ENCODE measurements at places on chromosomes 2 and 18.

DNA sequence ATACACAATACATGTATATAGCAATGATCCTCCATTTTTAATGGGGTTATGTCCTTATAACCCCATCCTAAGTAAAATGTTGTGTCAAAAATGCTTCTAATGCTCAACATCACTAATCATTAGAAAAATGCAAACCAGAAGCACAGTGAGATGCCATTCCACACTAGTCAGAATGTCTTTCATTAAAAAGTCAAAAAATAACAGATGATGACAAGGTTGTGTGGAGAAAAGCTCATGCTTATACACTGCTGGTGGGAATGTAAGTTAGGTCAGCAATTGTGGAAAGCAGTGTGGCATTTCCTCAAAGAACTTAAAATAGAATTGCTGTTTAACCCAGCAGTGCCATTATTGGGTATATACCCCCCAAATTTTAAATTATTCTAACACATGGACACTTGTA is 654.9 kb upstream of the CNTNAP5 start:
- DNase-seq: no peak

DNA sequence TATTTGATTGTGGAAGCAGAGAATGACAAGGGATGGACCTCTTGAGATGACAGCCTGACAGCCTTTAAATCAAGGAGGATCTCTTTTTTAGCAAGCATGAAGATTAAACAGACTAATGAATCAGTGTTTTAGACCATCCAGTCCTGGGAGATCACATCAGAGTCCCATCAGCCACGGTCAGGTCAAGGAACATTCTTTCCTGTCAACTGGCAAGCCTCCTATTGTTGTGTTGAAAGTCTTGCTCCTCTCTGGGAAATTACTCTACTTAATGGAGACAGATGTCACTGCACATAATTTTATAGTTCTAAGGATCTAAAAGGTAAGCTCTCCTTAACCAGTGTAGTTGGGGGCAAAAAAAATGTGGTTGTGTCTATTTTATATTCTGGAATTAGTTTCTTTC is 469.0 kb downstream of the TMEM182 start:
- no peak for DNase-seq

DNA sequence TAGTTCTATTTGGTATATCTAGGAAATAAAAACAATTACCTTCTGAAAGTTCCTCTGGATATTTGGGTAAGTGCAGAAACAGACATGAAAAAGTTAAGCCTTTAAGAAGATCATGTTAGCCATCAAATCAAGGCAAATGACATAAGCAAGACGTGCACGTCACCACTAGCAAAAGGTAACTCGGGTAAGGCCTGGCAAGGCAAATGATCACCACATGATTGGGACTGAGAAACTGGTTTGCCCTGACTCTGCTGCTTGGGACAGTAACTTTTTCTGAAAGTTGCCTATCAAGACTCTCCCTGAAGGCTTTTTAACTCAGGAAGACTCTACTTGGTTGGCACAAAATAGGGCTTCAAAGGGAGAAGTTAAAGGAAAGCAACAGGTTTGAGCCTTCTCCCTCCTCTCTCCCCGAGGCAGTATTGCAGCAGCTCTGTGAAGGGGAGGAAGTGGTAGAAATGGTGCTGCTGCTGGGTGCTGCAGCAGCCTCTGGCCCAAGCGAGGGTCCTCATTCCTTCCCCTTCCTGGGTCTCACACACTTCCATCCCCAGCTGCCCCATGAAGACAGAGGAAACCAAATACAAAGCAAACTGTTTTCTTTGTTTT is 17.1 kb upstream of the TMEM237 start:
- DNase-seq: no peak

GRCh38 chr2:236550701-236551465 is 18.7 kb upstream of the ACKR3 start:
- peak; percentile 62 for DNase-seq

DNA sequence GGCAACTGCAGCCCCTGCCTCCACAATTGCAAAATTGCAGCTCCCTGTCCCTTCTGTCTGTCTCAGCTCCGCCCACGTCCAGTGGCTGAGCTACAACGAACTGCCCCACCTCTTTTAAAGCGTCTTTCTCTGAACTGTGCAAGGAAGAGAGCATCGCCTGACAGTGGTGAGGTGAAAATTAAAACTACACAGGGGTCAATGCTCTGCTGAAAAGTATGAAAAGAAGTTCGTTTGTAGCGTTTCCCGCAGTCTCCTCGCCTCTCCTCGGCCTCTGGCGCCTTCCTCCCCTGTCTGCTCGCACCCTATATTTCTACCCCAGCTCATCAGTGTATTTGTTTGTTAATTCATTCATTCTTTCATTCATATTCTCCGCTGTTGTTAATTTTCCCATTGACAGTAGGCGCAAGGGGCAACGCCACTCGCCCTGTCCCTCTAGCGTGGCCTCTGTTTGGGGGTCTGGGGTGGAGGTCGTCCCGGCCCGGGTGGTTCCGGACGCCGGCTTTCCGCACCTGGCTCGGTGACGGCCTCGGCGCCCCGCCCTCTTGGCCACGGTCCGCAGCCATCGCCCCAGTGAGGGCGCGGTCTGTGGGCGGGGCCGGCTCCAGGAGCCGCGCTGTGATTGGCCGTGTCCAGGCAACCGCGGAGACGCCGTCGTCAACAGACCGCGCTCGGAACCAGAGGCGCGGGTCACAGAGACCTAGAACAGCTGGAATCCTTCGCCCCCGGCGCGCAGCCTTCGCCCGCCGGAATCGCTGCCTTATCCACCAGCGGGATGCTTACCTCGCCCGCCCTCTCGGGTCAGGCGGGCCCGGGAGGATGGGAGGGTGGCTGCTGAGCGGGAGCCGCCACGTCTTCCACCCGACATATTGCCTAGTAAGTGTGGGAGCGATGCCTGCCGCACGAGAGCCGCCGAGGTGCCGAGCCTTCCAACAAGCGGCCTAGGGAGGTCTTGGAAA is at the start of gene VWA3B:
VWA3B (plus strand) TSS at position 677 of the 956 bp plus-strand sequence. CDS start 5,926 bp downstream, outside the sequence.
- peak; percentile 89 for DNase-seq

DNA sequence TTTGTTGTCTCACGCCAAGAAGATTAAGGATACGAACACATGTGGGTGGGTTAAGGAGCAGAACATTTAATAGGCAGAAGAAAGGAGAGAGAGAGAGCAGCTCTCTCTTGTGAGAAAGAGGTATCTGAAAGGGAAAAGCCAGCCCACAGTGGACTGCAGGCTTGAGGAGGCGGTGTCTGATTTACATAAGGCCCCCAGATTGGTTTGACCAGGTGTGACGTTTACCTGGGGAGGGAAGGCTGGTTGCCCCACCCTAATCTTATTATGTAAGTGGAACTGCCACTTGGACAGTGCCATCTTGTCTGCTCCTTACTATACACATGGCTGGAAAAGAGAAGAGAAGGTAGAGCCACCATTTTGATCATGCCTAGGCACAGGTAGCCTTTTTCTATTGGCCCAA is 189.2 kb downstream of the NCK2 start:
- no peak for DNase-seq

GRCh38 chr18:26516964-26517363 is 31.4 kb downstream of the KCTD1 start:
- no peak for DNase-seq

GRCh38 chr18:6564950-6565814 is 150.5 kb upstream of the L3MBTL4 start:
- no peak for DNase-seq

- no peak for DNase-seq
Observed at GRCh38 chr2:213152888-213153287, 1.5 kb upstream of the IKZF2 start.

DNA sequence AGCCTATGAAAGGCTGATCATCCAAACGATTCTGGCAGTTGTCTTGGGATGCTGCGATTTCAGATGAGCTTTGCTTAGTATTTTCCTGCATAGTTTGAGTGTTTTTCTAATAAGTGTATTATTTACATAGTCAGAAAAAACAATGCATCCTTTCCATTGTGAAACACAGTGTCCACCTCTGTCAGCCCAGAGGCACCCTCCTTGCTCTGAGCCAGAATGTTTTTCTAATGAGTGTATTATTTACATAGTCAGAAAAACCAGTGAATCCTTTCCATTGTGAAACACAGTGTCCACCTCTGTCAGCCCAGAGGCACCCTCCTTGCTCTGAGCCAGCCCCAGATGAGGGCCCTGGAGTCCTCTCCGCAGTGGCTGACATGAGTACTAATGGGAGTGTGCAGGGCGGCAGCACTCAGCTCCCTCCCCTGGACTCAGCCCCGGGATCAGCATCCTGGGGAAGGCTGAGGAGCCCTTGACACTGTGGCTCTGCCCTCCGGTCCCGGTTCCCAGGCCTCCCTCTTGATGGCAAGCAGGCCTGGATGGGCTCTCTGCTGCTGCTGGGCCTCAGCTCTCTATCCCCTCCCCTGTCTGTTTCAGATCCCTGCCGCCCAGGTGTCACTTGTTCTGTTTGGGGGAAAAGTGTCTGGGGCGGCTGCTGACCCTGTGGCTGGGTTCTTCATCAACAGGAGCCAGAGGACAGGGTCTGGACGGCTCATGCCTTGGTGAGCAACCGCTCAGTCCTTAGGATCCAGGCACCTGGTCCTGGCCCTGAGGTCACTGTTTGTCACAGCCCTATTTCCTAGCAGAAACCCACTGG is 5.9 kb downstream of the MFSD2B start:
- no peak for DNase-seq

GRCh38 chr18:45488645-45489044 is 126.6 kb upstream of the SLC14A2 start:
- DNase-seq: no peak

DNA sequence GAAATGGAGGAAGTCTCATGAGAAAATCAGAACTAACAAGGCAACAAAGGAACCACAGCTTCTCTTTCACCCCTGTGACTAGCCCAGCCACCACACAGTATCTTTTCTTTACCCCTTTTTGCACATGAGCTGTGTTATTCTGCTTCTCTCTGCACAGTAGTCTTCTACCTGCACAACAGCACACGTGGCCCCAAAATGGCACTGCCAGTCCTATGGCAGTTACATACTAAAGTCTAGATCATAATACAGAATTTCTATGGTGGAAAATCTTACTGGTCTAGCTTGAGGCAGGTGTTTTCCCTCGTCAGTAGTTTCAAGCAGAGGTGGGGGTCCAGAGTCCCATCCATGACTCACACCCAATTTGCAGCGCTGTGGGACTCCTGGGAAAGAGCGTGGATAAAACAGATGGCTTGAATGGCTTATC is 177.7 kb downstream of the DIS3L2 start:
- DNase-seq: no peak

GRCh38 chr18:8514409-8514808 is 94.8 kb upstream of the RAB12 start:
- DNase-seq: no peak

- DNase-seq: peak; percentile 64
Observed at GRCh38 chr2:64036034-64036705, 16.9 kb upstream of the VPS54 start.

DNA sequence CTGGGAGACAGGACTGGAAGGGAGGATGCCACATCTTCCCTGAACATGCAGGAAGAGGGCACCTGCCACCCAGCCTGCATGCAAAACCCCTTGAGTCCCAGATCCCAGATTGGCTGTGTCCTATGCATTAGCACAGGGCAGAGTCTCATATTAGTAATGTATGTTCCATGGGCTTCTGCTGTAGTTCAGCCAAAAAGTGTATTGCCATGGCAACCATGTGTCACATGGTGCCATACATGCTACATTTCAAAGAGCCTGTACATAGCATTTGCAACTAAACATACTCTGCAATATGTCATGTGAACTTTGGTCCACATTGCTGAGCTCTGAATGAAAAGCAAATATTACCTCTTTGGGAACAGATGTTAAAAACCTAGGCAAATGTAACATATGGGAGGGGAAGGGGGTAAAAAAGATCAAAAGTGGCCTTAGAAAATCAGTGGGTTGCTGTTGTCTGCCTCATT is 78.4 kb downstream of the DPP4 start:
- no peak for DNase-seq

DNA sequence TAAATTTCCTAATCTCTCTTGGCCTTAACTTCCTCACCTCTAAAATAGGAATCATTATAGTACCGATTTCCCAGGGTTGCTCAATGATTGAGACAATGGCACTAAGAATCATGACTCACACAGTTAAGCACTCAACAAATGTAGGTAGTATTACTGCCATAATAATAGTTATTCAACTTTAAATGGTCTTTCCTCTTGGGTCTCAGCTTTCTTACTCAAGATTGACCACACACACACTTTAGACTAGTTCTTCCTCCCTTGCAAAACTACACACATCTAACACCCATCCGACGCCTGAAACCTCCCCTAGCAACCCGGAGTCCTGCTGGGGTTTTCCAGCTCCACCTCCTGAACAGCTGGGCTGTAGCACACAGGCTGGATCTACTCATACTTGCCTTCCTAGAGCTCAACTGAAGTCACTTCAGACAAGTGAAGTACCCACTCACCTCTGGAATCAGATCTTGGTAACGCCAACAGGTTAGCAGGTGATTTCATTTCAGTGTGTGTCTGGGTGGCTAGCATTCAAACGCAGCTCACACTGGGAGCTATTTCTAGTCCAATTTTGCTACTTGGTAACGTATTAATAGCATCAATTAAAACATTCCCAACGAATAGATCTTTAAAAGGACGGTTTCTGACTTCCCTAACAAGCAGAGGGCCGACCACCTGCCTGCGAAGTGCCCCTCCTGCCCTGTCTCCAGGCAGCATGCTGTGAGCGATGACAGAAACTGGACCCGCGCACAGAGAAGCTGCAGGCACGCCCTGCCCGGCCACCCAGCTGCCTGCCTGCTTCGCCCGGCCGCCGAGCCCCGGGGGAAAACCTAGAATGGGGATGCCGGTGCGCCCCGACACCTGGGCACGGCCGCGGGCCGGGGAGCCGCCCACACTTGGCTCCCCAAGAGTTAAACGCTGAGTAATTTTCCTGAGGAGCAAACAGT is 1.1 kb downstream of the UXS1 start:
- peak; percentile 62 for DNase-seq

DNA sequence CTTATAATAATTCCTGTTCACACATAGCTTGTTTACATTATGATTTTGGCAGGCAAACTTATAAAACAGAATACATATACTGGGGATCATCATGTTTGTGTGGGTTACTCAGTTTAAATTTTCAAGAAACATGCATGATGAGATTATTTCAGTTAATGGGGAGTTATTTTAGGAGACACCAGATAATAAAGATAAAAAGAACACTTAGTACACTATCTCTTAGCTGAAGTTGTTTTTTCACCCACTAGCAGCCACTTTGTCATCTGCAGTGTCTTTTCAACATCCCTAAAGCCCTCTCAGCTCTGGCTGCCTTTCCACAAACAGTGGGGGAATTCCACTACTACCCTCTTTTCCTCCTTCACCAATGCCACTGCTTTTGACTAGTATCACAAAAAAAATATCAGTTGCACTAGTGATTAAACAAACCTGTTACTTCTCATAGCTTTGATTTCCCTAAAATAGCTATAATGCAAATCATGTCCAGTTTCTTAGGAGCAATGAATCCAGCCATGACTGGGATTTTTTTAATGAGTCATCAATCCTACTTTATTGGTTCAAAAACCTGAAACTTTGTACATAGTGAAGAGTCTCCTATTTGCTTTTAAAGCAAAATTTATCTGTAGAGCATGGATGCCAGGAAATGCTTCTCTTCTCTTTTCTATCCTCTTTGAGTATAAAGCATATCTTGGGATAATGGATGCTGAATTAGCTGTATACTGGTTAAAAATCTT is 156.7 kb upstream of the TFPI start:
- no peak for DNase-seq

GRCh38 chr2:15278296-15278695 is 282.8 kb downstream of the NBAS start:
- DNase-seq: no peak

- no peak for DNase-seq
Observed at GRCh38 chr2:215773728-215774127, 239.6 kb downstream of the MREG start.

All from GM10248 (cell line).